ENCODE measurements at places on chromosomes 16 and 17.

DNA sequence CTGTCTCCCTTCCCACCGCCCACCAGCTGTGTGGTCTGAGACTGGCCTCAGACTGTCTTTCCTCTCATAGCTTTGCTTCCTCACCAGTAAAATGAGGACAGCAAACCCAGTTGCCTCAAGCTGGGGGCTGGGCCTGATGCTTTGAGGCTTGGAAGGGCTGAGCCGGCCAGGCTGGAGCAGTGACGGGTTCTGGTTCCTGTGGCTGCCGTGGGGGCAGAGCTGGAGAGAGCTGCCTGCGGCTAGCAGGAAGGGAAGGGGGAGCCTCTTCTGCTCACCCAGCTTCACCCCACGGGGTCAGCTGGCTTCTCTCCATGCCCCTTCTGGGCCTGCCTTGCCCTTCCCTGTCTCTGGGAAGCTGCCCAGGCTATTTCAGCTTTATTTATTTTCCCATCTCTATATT lies 23.7 kb downstream of the LASP1 start:
- DNase-seq, result no peak

DNA sequence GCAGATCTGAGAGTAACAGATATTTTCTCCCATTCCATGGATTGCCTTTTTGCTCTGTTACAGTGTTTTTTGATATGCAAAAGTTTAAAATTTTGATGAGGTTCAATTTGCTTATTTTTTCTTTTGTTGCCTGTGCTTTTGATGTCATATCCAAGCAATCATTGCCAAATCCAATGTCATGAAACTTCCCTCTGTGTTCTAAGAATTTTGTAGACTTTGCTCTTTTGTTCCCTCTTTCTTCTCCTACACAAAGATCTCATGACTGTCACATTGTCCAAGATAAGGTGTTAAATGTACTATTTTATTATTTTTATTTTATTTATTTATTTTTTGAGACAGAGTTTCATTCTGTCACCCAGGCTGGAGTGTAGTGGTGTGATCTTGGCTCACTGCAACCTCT lies 18.9 kb upstream of the KCNH6 start:
- DNase-seq, result no peak

GRCh38 chr17:45370949-45371413 lies 54.2 kb upstream of the MAP3K14 start:
- DNase-seq, result no peak

GRCh38 chr16:1474082-1474795 lies 589 bp downstream of the CLCN7 start:
- DNase-seq, result no peak

GRCh38 chr17:43143201-43143600 lies 18.0 kb upstream of the BRCA1 start:
- no peak for DNase-seq

GRCh38 chr16:30053376-30054015 lies 12.1 kb upstream of the ALDOA start:
- DNase-seq, result peak; percentile 24

DNA sequence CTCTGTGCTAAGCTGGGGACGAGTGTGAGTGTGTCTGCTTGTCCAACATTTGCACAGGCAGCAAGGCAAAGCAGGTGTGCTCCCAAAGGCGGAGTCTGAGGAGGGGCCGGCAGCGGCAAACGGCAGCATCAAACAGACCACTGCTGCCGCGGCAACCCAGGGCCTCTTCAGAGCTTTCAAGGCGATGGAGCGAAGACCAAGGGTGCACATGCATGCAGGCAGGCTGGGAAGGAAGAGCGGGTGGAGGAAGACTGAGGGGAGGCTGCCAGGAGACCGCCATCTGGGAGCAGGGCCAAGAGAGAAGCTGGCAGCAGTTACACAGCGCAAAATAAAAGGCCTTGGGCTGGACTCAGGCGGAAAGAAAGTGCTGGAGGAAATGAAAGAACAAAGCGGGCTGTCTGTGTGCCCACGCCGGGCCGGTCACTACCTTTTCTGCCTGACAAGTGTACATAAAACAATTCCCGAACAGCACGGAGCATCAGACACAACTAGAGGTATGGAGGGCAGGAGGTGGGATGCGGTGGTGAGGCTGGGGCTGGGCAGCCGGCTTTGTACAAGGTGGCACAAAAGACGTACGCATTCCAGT lies 8.5 kb downstream of the TIMM22 start:
- DNase-seq, result peak; percentile 93

GRCh38 chr16:2428051-2428783 lies 1.0 kb upstream of the CCNF start:
- DNase-seq, result peak; percentile 53

DNA sequence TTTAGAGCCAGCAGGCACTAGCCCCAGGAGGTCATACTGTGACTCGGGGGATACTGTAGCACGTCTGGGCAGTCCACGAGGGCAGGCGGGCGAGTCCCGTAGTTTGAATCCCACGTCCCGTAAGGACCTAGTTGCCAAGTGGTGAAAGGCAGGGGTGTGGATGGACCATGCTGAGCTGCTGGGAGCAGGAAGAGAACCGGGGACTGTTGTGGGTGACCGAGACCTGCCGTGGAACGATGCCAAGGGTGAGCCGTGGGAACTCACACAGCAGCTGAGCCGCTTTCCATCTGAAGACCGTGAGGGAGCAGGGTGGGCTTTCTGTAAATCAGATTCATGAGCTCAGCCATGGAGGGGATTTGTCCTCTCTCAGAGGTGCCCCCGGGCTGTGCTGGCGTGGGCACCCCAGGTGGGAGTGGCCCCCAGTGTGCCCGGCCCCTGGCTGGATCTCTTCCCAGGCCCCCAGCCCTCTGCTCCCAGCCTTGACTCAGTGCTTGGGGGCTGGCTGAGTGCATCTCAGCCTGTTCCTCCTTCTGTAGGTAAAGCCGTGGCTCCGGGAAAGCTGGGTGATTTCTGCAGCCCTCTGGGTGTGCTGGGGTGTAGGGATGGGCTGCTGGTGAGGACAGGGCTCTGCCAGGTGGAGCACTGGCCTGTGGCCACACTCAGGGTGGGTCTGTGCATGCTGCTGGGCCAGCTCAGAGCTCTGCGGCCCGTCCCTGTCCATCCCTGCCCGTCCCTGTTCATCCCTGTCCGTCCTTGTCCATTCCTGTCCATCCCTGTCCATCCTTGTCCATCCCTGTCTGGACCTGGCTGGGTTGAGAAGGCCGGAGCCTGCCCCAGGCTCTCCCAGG lies 13.6 kb downstream of the ASPSCR1 start:
- no peak for DNase-seq

DNA sequence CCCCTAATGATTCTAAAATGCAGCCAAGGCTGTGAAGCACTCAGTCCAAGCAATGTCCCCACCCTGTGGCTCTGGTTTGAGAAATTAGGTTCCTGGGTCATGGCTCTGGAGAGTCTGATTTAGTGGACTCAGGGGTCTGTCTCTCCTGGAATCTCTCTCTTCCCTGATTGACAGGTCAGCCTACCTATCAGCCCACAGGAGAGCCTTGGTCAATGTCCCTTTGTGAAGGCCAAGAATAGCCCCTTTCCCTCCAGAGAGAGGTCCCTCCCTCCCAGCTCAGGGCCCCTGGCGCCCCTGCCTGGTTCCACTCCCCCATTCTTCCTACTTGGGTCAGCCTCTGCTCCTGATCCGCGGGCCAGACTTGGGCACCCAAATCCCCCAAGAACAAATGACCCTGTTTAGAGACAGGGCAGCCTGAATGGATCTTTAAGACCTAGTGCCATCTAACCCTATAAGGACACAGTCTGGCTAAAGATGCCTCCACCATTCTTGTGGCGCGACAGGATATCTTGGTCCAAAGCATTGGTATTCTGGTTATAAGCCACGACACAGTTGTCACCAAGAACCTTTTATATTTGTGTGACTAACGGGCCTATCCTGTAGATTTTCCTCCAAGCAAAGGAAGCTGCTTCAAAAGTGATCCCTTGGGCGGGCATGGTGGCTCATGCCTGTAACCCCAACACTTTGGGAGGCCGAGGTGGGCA lies 38.3 kb upstream of the PRSS54 start:
- DNase-seq, result no peak

Measured in tongue (tissue), 3 donors.